ENCODE measurements at places on chromosomes 16 and 17.

- no peak for DNase-seq
Measured at GRCh38 chr17:4858068-4858881, 25.1 kb downstream of the MINK1 start.

DNA sequence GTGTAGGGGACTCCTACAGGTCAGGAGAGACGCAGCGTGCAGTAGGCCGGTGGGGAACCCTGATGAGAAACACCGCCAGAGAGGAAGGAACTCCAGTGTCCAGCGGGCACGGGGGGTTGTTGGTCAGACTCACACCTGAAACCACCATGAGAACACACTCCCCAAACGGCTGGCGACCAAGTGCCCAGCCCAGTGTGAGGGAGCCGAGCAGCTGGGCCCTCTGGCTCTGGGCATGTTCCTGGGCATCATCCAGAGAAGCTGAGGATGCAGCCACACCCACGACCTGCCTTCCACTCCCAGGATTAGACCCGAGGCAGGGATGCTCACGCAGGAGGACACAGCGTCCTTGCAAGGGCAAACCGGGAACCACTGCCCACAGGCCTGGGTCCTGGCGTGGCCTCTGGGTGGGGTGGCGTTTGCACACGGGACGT lies 108.3 kb upstream of the ZNF750 start:
- no peak for DNase-seq

- DNase-seq = no peak
Measured at GRCh38 chr16:48622456-48623303, 12.7 kb upstream of the N4BP1 start.

DNA sequence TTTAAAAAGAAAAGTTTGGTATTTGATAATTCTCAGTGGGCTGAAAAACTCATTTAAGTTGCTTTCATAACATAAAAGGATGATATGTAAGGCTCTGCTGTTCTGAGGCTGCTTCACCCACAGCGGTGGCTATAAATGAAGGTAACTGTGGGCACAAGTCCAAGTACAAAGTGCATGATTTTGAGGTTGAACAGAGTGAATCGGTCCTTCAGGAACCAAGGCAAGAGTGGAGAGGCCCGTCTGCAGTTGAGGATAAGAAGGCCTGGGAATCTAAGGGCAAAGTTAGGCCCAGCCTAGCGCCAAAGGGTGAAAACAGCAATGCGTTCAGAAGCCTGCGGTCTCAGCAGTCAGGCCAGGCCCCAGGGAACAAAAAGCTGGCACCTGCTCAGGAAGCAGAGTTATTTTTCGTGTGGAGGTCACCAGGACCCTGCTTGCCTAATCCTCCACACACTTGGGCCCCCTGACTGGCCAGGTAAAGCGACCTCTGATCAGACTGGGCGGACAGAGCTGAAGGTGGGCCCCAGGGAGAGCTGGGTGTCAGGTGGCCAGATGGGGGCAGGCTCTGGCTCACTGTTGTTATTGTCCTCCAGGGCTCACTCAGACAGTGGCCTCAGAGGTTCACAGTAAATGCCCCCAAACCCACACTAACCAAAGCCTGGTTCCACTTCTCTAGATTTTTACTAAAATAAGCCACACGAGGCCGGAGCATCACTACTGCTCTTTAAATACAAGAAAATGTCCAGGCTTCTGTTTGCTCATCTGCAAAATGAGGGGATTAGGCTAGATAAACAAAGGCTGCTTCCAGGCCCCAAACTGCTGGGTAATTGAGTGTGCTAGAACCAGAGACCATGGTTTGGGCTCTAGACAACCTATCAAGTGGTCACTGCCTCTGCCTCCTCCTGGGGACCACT lies 46.5 kb downstream of the TEX2 start:
- DNase-seq = peak; percentile 71

DNA sequence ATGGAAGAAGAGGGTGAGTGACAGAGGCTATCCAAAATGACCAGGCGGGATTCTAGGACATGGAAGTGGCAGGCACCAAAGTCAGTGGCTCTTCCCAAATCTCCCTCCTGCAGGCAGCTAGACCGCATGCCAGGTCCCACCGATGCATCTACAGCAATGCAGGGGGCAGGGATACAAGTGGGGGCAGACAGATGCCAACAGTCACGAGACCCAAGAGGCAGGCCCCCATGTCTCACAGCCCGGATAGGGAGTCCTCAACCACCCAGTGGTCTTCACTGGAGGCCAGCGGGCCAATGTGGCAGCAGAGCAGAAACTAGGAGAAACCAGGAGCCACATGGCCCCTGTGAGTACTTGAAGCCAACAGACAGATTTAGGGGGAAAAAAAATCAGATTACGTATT lies 20.0 kb downstream of the NPLOC4 start:
- DNase-seq = no peak

- DNase-seq = no peak
Measured at GRCh38 chr17:4807605-4808377, 839 bp downstream of the PLD2 start.

DNA sequence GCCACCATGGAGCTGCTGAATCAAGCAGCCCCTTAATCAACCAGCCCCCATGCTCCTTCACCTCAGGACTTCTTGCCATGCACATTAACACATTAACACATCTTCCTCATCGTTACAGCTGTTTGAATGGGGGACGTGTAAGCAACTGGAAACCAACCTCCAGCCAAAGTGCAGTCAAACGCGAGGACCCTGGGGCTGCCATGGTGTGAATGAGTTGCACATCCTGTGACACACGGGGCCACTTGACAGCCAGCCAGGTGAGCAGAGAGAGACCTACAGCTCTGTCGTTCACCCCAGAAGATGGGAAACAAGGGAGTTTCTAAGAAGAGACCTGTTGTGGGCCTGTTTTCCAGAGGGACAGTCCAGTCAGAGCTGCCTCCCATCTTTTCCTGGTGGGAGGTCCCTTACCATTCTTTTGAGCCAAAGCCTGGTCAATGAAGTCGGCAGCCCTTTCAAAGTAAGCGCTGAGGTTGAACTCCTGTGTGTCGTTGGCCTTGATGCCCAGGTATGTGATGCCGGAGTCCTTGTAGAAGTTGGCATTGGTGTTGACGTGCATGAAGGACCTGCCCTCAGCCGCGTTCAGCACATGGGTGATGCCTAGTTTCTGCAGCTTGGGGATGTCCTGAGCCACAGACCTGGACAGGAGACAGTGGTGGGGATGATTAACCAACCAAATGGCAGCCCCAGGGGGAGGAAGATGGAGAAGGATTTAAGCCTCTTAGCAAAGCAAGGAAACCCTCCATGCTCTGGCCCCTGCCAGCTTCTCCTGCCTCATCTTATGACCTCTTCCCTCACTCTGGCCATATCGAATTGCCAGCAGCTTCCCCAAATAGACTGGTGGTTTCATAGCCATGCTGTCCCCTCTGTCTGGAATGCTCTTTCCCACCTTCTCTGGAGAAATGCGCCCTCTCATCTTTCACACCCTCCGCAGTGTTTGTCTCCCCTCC lies 4.2 kb downstream of the DUSP3 start:
- DNase-seq = no peak

DNA sequence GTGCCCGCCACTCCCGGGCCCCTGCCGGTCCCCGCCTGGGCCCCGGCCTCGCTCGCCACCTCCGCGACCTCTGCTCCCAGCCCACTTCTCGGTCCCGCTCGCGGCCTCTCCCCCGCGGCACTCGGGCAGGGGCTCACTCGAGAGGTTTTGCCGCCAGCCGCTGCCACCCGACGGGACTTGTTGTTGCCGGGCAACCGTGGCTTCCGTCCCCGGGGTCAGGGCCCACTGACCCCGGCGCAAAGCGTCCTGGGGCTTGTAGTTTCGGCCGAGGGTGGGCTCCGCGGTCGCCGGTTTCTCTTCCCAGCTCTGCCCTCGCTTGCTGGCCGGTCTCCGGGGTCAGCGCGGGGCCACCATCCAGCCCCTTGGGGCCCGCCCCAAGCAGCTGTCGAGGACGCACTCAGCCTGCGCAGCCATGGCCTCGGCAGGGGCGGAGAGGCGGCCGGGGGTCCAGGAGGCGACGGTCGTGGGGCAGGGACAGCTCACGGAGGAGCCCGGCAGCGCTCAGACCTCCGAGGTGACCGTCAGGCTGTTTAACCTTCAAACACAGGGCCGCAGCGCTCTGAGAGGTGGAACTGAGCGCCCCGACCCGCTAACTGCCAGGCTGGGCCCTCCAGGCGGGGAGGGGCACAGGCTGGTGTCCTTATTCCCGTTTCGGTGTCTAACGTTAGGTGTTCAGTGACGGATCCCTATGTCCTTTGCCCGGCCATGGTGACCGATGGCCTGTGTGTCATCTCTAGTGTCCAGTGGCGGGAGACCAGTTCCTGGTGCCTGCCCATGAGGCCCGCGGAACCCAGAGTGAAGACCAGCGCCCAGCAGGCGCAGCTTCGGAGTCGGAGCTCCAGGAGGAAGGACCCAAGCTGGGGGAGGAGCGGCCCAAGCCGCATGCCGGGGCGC lies at the start of the genes C16orf86 and ENKD1:
Gene C16orf86, plus strand, starts transcription at position 256 of the 894 bp plus-strand sequence. Its CDS starts 157 bp downstream, at position 413.
Gene ENKD1, minus strand, starts transcription at position 192 of the 894 bp plus-strand sequence. CDS start 308 bp downstream, outside the sequence.
- peak; percentile 72 for DNase-seq

DNA sequence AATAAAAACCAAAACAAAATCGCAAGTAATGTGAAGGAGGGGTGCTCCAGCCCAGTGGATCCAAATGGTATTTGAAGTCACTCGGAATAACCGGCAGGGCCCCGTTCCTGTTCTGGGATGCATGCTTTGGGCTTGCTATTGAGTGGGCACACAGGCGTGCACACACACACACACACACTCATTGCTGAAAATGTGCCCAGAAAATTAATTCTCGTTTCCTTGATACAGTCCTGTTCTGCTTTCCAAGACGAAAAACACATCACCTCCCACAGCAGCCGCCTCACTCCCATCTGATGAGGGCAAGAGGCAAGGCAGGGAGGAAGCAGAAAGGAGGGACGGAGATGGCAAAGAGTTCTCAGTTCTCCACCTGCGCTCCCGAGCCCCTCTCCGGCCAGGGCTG lies 62.2 kb upstream of the SDK2 start:
- no peak for DNase-seq

DNA sequence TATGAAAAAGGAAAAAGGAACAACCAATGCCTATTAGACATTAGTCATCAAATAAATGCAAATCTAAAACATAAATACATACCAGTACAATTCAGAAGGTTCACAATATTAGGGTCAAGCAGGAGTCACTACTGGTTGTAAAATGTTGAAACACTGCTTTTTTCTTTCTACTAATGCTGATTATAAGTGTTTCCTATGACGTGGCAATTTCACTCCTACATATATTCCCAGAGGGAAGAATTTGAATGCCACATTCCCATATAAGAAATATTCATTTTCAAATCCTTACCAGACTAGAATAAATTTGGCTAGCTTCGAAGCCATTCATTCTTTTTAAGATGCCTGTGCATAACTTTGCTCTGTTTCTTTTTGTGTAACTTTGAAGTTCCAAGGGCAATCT lies 2.6 kb upstream of the KRTAP9-2 start:
- peak; percentile 3 for DNase-seq

- DNase-seq = peak; percentile 52
Measured at GRCh38 chr16:56807011-56807675, 57.9 kb upstream of the SLC12A3 start.

GRCh38 chr17:250487-251300 lies 69.2 kb upstream of the DOC2B start:
- DNase-seq = no peak

DNA sequence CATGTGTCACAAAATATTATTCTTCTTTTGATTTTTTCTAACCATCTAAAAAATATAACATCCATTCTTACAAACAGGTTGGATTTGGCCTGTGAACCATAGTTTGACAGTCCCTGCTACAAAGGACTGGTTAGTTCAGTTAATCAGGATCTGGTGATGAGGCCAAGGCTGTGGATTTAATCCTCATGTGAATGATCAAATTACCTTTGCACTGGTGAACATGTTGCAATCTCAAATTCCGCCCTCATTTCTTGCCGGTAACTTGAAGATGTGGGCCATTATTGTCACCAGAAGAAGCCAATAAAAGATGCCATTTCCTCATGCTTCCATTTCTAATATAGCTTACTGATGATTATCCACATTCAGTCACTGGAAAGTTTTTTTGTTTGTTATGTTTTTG lies 35.3 kb upstream of the YPEL2 start:
- DNase-seq = no peak

- DNase-seq = peak; percentile 54
Measured at GRCh38 chr16:84826558-84826941, 6.8 kb downstream of the CRISPLD2 start.

DNA sequence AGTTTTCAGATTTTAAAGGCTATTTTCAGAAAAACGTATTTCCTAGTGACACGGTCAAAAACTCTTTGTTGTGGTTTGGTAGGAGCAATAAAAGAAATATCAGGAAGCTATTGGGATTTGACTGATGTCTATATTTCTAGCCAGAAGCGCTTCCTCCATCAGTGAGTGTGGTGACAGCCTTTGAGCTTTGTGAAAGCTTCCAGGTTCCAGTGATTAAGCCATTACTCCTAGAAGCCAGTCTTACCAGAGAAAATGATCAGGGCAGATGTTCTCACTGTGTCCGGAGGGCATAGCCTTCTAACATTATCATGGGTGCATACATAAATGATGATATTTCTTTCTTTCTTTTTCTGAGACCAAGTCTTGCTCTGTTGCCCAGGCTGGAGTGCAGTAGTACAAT lies 39.6 kb downstream of the MAP2K6 start:
- DNase-seq = no peak

- DNase-seq = peak; percentile 95
Measured at GRCh38 chr17:47239967-47240651, 13.5 kb upstream of the ITGB3 start.

GRCh38 chr16:11329891-11330290 lies 15.4 kb upstream of the RMI2 start:
- no peak for DNase-seq

- no peak for DNase-seq
Measured at GRCh38 chr17:66438101-66438500, 135.7 kb downstream of the PRKCA start.

DNA sequence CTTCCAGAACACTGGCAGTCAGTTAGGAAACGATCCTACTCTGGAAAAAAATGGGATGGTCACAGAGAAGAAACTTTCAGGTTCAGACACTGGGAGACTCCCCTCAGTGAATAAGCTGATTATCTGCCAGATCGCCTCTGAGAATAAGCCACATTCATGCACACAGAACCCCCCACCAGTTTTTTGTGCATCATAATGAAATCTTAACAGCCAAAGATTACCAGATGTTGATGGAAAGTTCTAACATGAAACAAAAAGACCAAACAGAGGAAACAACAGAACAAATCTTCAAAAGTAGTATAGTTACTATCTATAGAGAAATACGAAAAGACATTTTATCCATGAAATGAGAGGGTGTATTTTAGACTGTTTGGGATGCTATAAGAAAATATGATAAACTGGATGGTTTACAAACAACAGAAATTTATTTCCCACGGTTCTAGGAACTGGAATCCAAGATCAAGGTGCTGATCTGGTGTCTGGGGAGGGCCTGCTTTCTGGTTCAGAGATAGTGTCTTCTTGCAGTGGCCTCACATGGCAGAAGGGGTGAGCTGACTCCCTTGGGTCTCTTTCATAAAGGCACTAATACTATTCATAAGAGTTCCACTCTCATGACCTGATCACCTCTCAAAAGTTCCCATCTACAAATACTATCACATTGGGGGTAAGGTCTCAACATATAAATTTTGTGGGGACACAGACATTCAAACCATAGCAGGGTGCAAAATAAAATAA lies 8.0 kb upstream of the AMZ2 start:
- no peak for DNase-seq

- no peak for DNase-seq
Measured at GRCh38 chr17:79965806-79966205, 69.9 kb downstream of the TBC1D16 start.

GRCh38 chr17:73600103-73600871 lies 44.0 kb downstream of the SDK2 start:
- peak; percentile 20 for DNase-seq
